ENCODE measurements at places on chromosomes 1 and 21. TPM values are rescaled to one million over a fixed set of nuclear protein-coding genes. Genes with fewer than 3 reads are reported as not detected.
A peak's percentile ranks its signal among the peaks of the same experiment; 100 is the strongest.

- peak; percentile 20 for DNase-seq
Observed at GRCh38 chr1:93448983-93449804, 1.3 kb downstream of the FNBP1L start.

The HSD3B2 gene
- total RNA-seq, result not detected

DNA sequence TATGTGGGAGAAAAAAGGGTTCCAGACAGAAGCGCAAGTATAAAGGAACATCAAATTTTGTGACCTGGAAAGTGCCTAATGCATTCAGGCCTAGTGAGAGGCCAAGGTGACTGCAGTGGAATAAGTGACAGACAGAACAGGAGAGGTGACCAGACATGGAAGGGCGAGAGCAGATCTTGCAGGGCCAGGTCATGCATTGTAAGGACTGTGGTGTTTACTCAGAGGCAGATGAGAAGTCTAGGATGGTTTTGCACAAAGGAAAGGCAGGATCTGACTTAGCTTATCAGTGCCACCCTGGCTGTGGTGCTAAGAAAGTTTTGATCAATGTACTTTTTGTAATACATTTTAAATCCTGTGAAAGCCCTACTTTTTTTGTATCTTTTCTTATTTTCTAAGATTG is 34.1 kb upstream of the AHCYL1 start:
- no peak for DNase-seq

The OR2L2 gene
- total RNA-seq, result 0.21 TPM

- DNase-seq, result no peak
Observed at GRCh38 chr1:218501161-218501560, 156.0 kb downstream of the TGFB2 start.

All from T-helper 17 cell (primary cell).